Hindlimb muscle (tissue), 1 donor: ENCODE measurements at places on chromosomes 13 and 19. TPM values are rescaled to one million over a fixed set of nuclear protein-coding genes. Genes with fewer than 3 reads are reported as not detected.

- DNase-seq, result no peak
These were observed 14.2 kb downstream of the MEIS3 start for GRCh38 chr19:47405197-47405550.

DNA sequence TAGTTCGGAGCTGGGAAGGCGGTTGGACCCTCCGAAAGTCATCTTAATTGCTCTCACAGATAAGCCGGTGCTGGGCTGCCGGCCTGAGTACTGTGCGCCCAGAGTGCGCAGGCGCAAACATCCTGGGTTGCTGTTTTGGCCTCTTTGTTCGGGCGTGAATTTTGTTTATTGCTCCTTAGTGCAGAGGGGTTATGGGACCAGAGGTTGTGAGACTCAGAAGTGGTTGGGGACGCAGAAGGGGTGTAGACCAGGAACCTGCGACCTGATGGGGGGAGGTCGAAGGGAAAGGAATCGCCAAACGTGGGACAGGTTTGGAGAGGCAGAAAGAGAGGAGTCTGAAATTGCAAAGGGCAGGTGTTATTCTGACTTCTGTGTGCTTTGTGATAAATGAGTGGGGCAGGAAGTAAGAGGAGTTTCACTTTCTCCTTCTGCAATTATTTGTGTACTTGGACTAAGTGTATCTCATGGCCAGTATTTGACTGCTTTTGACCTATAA lies 607 bp upstream of the ZNF566 start:
- DNase-seq, result no peak

DNA sequence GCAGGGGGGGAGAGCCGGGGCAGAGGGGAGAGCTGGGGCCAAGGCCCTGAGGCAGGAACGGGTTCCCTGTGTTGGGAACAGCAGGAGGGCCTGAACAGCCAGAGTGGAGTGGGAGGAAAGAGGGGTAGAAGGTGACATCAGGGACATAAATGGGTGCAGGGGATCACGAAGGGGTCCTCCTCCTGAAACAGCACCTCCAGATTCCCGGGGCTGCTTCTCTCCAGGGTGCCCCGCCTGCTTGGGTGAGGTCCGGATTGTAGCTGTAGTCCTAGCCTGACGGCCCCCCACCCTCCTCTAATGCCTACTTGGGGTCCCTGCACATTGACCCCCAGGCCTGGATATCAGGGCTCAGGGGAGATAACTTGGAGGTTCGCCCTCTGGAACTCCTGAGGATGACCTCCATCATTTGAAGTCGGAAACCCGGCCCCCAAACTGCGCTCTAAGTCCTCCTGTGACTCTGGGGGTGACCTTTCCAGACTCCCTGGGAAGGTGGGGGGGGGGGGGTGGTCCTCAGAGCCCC lies 473 bp upstream of the SCN1B start:
- no peak for DNase-seq

The OSCAR gene
- 0.65 TPM for polyA plus RNA-seq

The LILRA1 gene
- 0.56 TPM for polyA plus RNA-seq

The LMTK3 gene
- 0.09 TPM for polyA plus RNA-seq

- no peak for DNase-seq
These were observed 1690.7 kb downstream of the SLITRK5 start for GRCh38 chr13:89361909-89362308.

DNA sequence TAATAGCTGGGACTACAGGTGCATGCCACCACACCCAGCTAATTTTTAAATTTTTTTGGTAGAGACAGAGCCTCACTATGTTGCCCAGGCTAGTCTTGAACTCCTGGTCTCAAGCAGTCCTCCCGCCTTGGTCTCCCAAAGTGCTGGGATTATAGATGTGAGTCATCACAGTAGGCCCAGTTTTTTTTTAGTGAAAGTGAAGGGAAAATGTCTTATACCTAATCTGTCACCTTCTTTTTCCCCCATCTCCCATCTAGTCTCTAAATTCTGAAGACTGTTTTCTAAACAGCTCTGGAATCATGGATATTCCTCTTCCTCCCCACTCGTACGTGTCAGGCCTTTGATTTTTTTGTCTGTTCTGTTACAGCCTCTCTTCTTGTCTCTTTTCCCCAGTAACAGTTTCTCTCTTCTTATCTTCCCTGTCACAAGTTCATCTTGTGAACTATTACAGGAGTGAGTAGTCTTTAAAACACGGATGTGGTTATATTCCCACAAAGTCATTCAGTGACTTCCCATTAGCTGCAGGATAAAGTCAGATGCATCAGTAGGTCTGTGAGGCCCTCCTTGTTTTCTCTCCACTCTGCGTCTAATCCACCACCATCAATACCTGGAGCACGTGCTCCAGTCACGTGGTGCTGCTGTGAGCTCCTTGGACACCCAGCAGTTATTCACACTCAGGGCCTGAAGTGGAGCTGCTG lies 2.9 kb downstream of the CDC16 start:
- no peak for DNase-seq

GRCh38 chr19:1513499-1514294 lies 878 bp upstream of the ADAMTSL5 start:
- no peak for DNase-seq
